ENCODE measurements at places on chromosomes 1 and 21.

GRCh38 chr1:183372586-183373230 lies 45.5 kb downstream of the NMNAT2 start:
- no peak for DNase-seq

DNA sequence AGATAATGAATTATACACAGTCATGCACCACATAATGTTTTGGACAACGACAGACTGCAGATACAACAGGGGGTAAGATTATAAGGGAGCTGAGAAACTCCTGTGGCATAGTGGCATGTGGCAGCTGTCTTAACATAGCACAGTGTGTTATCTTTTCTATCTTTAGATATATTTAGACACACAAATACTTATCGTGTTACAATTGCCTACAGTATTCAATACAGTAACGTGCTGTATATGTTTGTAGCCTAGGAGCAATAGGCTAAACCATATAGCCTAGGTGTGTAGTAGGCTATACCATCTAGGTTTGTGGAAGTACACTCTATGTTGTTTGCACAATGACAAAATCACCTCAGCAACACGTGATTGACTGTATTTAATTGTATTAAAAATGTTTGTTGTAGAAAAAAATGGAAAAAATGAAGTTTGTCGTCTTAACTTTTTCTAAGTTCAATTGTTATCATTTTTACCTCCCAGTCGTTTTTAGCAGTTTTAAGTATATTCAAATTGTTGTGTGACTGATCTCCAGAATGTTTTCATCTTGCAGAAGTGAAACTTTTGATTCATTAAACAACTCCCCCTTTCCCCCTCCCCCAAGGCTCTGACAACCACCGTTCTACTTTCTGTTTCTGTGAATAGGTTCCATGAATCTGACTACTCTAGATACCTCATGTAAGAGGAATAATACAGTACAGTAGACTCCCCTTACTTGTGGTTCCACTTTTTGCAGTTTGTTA lies 351.0 kb upstream of the B3GALT2 start:
- DNase-seq: no peak

DNA sequence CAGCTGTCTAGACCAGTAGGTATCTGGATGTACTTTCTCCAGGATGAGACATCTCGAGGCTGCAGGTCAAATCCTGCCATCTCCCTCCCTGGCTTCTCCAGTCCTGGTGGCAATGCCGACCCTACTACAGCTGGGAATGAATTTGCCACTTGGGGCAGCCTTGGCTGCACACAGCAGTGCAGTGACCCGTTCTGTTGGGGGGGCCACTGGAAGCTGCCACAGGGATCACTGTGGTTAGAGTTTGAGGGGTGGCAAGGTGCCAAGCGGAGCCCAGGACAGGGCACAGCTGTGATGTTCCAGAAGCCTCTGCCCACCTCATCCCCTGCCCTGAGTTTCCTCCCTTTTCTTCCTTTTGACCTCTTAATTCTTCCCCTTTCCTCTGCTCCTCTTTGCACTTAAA lies 17.1 kb downstream of the COL6A2 start:
- no peak for DNase-seq

DNA sequence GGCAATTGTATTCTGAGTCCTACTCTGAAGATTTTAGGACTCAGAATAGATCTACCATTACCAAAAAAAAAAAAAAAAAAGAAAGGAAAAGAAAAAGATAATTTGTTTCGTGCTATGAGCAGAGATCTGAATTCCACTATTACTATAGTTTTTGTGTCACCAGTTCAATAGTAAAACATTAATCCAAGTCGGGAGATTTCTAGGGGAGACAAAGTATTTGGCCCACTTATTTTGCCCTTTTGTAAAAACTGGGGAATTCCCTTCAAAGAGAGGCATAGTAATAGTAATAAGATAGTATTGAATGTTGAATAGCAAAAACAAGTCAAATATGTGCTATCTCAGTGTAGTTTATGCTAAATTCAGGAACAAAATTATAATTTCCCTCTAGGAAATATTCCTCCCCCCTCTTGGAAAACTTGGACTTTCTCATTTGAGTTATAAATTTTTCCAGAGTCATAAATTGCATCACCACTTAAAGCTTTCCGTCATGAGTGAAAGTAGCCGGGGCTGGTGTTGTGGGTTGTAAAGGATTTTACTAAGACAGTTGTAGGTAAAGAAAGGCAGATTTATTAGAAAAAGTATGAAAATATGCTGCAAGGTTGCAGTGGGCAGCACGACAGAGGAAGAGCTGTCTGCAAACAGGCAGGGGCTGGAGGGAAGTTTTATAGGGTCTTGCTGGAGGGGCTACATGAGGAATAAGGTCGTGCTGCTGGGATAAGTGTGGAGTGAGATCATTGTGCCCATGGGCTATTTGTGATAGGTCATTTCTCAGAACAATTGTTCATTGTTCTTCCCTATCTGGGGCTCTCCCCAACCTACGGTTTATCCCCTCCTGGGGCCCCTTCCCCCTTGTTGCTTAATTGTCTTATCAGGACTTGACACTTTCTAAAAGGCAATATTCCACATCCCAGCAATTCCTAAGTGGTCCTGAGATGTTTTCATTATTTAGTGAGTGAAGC lies 1009.9 kb downstream of the PLA2G4A start:
- DNase-seq: no peak
